ENCODE measurements at places on chromosomes 6 and 20.

- no peak for DNase-seq
These were observed 31.2 kb downstream of the TPX2 start for GRCh38 chr20:31770243-31770642.

GRCh38 chr20:33908336-33908735 lies 85.4 kb upstream of the RALY start:
- DNase-seq: peak; percentile 47

GRCh38 chr6:113830140-113830539 lies 27.0 kb upstream of the MARCKS start:
- DNase-seq: no peak

- peak; percentile 70 for DNase-seq
These were observed 63.5 kb downstream of the HMGN3 start for GRCh38 chr6:79170959-79171358.

DNA sequence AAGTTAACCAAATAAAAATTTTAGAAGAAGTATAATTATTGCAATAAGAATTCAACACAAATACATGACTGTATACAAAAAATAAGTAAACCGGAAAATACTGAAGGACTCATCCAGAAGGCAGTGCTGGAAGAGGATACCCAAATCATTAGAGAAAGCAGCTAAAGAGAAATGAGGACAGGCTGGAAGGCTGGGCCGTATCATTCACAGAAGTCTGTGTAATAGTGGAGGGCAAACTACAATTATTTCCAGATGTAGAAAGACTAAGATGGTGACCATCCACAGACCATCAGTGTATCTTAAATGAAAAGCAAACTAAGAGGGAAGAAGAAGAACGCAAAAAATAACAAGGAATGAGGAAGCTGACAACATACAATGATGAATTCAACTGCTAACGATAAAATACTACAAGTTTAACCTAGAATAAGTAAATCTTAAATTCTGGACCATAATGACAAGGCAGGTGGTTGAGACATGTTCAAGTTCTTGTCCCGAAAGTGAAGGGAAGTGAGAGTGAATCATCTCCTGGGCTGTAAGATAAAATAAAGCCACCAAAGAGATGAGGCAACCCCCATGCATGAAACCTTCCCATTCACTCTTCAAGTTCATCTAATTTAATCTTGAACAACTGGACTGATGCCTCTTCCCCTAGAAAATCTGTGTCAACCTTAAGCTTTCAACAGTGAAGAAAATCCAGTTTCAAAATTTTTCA lies 71.5 kb downstream of the SLC23A2 start:
- no peak for DNase-seq

DNA sequence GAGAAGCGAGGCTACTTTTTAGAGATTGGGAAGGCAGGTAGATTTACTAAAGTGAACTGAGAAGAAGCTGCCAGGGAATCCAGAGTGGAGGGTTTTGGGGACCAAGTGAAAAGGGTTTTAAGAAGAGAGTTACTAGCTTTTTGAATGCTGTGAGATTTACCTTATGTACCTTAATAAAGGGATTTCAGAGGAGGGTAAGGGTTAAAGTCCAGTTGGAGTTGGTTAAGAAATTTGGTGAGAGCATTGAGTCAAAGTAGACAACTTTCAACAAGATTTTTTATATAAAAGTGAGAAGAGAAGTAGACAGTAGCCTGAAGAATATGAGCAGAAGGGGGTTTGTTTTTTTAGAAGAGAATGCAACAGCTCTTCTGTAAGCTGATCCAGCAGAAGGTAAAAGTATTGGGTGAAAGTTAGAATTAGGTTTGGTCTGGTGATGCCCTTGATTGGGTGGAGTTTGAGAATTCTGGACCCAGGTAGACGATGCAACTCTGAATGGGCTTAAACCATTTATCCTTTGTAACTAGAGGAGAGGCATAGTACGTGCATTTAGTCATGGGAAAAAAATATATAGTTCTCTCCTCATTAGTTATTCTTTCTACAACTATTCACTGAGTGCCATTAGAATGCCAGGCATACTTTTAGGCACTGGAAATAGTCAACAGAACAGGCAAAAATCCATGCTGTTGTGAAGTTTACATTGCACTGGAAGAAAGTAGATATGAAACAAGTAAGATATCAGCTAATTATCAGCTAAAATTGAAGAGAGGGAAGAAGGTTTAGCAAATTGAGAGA lies 44.8 kb downstream of the ATRN start:
- peak; percentile 25 for DNase-seq

GRCh38 chr6:3211681-3212080 lies 15.8 kb downstream of the TUBB2B start:
- no peak for DNase-seq

- DNase-seq: no peak
These were observed 108.2 kb downstream of the CDH26 start for GRCh38 chr20:60066438-60066823.

GRCh38 chr6:155628306-155628705 lies 172.7 kb upstream of the NOX3 start:
- DNase-seq: no peak

DNA sequence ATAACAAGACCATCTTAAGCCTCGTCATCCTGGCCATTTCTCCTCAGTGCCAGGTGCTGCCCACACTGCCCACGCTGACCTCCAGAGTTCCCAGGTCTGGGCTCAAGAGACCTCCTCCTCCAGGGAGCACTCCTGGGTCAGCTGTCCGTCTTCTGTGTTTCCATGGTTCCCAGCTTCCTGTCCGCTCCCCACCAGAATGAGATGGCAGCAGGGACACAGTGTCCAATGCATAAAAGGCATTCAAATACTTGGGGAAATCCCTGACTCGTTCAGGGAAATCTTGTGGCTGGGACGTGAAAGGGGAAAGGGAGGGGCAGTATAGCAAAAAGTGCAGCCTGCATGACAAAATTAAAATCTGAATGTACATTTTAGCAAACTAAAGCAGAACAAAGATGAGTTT lies 54.3 kb downstream of the SLC23A2 start:
- DNase-seq: no peak

- DNase-seq: no peak
These were observed 8.7 kb downstream of the HLA-DPA1 start for GRCh38 chr6:33064723-33065122.

DNA sequence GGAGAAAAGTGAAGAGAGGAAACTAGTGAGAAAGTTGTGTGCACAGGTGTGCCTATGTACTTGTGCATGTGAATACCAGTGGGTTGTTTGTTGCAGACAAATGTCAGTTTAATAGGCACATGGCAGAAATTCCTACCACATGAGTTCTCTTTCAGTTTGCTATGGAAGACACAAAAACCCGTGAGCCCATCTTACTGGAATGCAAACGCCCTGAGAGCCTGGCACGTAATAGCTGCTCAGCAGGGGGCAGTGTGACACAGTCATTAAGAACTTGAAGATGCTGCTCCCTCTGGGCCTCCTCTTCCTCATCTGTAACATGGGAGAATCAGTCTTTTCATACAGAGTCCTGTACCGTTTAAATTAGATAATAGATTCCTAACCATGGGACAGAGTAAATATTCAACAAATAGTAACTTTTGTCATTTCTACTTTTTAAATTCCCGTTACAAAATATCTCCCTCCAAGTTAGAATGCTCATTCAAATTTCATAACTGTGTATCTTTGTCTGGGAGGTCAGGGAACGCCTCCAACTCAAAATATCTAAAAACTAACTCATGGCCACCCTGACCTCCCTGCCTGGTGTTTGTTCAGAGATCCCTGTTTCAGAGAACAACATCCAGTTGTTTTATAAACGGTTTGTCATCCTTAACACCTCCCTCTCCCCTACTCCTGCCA lies 802.9 kb downstream of the MAFB start:
- DNase-seq: peak; percentile 92

GRCh38 chr6:5287966-5288297 lies 26.6 kb downstream of the FARS2 start:
- DNase-seq: no peak

- no peak for DNase-seq
These were observed 575.3 kb downstream of the RNF144B start for GRCh38 chr6:18962361-18962905.

GRCh38 chr6:113690281-113691259 lies 166.6 kb upstream of the MARCKS start:
- peak; percentile 89 for DNase-seq

GRCh38 chr6:20755631-20756030 lies 221.4 kb downstream of the CDKAL1 start:
- peak; percentile 47 for DNase-seq

GRCh38 chr6:16719488-16719887 lies 41.8 kb downstream of the ATXN1 start:
- no peak for DNase-seq

- DNase-seq: no peak
These were observed 258.6 kb upstream of the SPTLC3 start for GRCh38 chr20:12750221-12750620.
